Hindlimb muscle (tissue), 1 donor: ENCODE measurements at places on chromosomes 12 and 14.
A peak's percentile ranks its signal among the peaks of the same experiment; 100 is the strongest.

DNA sequence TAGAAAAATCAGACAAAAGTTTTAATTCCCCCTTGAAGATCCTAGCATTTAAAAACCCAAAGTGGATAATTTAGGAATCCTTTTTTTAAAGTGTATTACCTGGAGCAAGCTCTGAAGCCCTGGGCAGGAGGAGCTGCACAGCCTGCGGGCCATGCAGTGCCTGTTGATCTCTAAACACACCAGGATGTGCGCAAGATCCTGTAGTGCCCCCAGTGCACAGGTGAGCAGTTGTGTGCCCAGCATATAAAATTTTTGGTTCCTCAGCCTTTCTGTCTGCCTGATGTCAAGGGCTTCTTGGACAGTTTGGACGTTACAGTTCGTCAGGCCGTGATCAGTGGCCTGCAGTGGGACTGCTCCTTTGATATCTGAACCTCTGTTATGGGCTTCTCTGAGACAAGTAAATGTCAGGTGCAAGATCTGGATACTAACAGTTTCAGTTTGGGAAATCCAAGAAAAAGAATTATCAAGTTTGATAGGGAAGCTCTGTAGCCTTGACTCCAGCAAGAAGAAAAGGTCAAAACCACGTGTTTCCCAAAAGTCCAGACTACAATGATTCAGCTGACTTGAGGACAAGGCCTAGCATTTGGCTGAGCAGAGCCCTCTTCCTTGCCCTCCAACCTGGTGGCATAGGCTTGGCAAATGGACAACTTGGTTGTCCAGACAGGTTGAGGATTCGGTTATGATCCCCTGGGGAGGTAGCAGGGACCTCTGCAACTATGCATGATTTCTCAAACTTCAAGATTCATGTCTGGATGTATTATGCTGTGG lies 1.0 kb downstream of the ATXN7L3B start:
- peak; percentile 12 for DNase-seq

GRCh38 chr12:10364815-10365622 lies 24.8 kb downstream of the KLRK1 start:
- DNase-seq: peak; percentile 86

DNA sequence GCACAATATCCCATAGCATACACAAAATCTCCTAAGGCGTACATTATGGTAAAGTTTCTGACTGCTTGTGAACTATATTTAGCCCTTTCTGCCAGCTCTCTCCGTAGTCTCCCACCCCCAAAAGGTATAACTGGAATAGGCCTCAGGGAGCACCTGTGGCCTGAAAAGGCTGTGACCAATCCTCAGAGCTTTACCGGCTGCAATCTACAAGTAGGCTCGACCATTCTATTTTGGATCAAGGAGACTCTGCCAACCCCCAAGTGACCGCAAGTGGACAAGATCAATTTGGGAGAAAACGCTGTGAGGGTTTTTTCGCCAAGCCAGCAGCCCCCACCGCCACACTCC lies 1.2 kb downstream of the PPTC7 start:
- no peak for DNase-seq

DNA sequence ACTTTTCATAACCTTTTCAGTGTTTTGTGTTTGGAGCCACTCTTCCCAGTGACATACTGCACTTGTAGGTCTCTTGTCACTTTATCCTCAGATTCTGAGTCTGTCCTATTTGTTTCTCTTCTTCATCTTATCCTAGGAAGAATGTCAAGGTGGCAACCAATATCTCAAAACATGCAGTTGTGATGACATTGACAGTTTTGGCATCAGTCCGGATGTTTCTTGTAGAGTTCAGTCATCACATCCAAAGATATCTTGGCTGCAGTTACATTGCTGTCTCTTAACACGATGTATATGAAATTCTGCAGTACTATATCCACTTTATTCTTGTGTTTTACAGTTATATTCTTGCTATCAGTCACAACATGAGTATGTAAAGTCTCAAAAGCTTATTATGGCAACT lies 6.4 kb downstream of the ADIPOR2 start:
- DNase-seq: no peak

- DNase-seq: no peak
Observed at GRCh38 chr14:102249041-102249440, 55.9 kb downstream of the MOK start.

- DNase-seq: peak; percentile 65
Observed at GRCh38 chr12:55930771-55931316, at the start of gene DGKA. TSS of gene DGKA (plus strand) at chr12:55931162. CDS start at chr12:55936504, 5,342 bp downstream.

GRCh38 chr14:106850913-106851825 lies 1324.8 kb downstream of the TMEM121 start:
- no peak for DNase-seq
